Frontal cortex (tissue), 4 donors: ENCODE measurements at places on chromosomes 6 and 20. TPM values are rescaled to one million over a fixed set of nuclear protein-coding genes. Genes with fewer than 3 reads are reported as not detected.

YIPF3 gene
- total RNA-seq = 68.5 TPM

SRMS gene
- not detected for total RNA-seq

- no peak for DNase-seq
Observed at GRCh38 chr20:60586269-60587050, 628.2 kb downstream of the CDH26 start.

DNA sequence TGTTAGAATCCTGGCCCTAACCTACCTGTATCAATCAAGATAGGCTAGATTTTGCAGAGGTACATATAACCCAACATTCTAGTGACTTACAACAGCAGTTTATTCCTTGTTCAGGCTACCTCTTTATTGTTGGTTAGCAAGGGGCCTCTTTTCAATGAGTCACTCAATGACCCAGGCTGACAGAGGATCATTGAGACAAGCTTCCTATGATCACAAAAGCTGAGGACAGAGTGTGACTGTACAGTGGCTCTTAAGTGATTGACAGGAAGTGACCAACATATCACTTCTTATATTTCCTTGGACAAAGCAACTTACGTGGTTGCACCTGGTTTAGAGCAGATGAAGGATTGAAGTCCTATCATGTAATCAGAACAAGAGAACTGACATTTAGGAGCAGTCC, 740.9 kb downstream of the FRK start:
- no peak for DNase-seq

GRCh38 chr20:52667358-52667757, 304.8 kb upstream of the TSHZ2 start:
- DNase-seq = no peak
